HuH-7.5 (cell line): ENCODE measurements at places on chromosomes 12 and 14.

DNA sequence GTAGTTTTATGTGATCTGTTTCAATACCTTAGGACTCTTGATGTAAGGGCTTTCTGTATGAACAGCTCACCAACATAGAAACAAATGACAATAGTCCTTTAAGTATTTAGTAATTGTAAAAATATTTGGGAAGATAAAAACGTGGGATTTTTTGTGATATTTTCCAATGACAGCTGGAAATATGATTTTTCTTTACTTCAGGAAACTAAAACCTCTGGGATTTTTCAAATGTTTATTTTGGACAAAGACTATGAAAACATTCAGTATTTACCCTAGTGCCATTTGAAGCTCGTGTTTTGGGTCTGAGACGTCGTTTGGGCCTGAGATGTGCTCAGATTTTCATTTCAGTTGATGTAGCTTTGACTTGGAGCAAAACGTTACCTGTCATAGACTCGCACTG lies 240.0 kb downstream of the BMP4 start:
- no peak for DNase-seq

GRCh38 chr14:45426685-45427282 lies 173.8 kb upstream of the MIS18BP1 start:
- peak; percentile 12 for DNase-seq

DNA sequence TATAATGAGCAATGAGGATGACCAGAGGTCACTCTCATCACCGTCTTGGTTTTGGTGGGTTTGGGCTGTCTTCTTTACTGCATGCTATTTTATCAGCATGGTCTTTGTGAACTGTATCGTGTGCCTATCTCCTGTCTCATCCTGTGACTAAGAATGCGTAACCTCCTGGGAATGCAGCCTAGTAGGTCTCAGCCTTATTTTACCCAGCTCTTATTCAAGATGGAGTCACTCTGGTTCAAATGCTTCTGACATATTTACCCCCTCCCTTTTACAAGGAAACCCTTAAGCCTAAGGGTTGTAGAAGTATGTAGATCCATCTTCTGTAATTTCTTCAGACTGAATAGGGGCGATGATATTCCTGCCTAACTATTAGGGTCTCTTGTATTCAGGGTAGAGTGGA lies 8.4 kb downstream of the IFI27L1 start:
- DNase-seq = no peak

DNA sequence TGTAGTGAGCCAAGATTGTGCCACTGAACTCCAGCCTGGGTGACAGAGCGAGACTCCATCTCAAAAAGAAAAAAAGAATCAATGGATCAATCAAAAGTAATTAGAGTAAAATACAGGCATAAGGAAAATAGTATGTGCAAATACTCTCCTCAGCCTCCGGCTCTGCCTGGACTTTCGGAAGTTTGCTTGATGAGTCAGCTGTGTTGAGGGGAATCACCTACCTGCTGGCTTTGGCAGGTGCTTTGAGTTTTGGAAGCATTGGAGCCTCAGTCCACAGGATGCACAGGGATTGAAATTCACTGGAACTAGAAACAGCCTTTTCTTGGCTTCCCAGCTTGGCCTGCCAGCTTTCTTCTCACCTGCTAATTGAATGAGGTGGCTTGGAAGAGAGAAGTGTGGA lies 268.2 kb downstream of the PCNX1 start:
- no peak for DNase-seq

GRCh38 chr12:10119066-10119465 lies 10.9 kb downstream of the CLEC7A start:
- no peak for DNase-seq

- peak; percentile 31 for DNase-seq
These were observed 693 bp downstream of the MAP3K9 start for GRCh38 chr14:70808416-70809224.

- DNase-seq = no peak
These were observed 24.8 kb upstream of the IFNG-AS1 start for GRCh38 chr12:67964456-67964855.

- DNase-seq = no peak
These were observed 7.2 kb downstream of the ERC1 start for GRCh38 chr12:998020-998874.

GRCh38 chr12:27434673-27435565 lies 11.6 kb upstream of the SMCO2 start:
- no peak for DNase-seq

- DNase-seq = no peak
These were observed 15.8 kb downstream of the CD9 start for GRCh38 chr12:6215932-6216494.

GRCh38 chr12:116771651-116772050 lies 33.5 kb downstream of the RNFT2 start:
- no peak for DNase-seq

- no peak for DNase-seq
These were observed 105.4 kb downstream of the DENND5B start for GRCh38 chr12:31485571-31485970.

DNA sequence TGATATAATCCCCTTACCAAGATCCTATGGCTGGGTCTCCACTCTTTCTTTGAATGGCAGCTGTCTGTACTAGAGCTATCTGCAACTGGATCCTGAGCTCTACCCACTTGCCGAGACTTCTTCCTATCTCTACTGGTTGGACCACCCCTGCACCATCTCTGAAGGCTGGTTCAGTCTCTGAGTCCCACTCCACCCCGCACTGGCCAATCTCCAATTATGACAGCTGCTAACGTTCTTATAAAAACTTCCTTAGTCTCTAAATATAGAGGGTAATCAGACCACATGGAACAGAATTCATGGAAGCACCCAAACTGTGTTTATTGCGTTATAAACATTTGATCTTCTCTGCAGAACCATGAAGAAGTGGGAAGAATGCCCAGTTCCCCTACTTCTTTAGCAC lies 186.6 kb upstream of the EEA1 start:
- DNase-seq = no peak
